Fibroblast of gingiva (primary cell): ENCODE measurements at places on chromosomes 3 and 15.

- no peak for DNase-seq
Measured at GRCh38 chr3:50545781-50546180, 21.8 kb downstream of the C3orf18 start.

DNA sequence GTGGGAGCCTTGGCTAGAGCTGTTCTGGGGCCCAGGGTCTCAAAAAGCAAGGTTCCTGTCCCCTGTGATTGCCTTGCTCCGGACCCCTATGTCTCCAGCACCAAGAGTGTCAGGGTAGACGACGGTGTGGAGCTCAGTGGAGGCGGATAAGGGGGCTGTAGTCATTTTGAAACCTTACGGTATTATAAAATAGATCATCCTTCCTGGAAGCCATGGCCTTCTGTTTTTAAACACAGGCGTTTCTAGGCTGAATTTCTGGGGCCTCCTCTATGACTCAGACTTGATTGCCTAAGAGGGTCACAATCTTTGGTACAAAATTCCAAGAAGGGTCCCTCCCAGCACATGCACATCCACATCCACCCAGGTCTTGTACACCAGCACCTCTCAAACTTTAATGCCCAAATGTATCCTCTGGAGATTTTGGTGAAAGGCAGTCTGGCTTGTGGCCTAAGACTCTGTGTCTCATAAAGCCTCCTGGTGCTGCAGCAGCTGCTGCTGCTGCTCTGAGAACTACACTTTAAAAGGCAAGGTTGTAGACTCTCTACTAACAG lies 70.5 kb upstream of the XCR1 start:
- peak; percentile 85 for DNase-seq

GRCh38 chr3:25143356-25144025 lies 284.6 kb upstream of the RARB start:
- no peak for DNase-seq

DNA sequence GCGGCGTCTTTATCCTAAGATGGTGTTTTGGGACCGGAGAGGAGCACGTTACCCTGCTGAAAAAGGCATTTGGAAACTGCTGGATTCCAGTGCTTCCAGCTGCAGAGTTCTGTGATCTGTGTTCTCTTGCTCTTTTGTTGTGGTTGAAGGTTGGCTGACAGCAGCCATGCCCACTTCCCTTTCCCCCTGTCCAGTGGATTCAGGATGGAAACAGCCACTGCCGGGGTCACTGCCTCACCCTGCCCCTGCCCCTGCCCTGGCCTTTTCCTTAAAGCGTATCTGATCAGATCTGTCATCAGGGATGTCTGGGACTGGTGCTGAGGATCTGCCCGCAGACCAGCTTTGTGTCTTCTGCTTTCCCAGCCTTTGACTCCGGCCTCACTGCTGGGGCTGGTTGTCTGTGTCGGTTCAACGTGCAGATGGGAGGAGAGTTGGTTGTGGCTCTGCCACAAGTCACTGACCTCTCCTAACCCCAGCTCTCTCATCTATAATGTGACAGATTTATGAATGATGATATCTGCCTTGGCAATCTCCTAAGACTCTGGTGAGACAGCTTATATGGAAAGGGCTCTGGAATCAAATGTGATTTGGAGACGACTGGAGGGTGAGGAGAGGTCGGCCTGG lies 219.4 kb upstream of the BHLHE40 start:
- DNase-seq = no peak

- DNase-seq = peak; percentile 45
Measured at GRCh38 chr3:136042608-136043221, 77.2 kb downstream of the PPP2R3A start.

GRCh38 chr3:115632026-115632425 lies 8.7 kb downstream of the GAP43 start:
- DNase-seq = no peak

DNA sequence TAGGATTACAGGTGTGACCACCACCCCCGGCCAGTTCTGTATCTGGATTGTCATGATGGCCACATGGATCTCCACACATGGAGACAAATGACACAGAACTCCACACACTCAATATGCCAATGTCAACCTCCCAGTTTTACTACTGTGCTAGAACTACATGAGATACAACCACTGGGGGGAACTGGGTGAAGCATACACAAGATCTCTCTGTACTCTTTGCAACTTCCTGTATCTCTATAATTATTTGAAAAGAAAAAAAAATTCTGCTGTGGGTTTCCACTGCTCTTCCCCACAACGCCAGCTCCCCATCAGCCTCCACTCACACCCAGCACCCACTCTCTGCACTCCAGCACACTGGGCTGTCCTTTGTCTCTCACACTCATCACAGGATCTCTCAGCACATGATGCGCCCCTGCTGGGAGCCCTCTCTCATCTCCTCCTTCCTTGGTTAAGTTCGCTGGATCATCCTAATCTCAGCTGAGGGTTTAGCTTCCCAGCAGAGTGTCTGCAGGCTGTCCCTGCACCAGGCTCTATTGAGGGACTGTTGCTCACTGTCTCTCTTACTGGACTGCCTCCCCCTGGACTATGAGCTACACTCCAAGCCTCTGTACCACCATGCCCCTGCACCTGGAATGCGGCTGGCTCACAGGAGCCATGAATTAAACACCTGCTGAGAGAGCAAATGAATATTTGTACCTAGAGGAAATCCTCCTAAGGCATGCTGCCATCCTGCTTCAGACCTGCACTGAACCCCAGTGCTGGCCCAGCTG lies 10.7 kb upstream of the RAB43 start:
- DNase-seq = no peak

DNA sequence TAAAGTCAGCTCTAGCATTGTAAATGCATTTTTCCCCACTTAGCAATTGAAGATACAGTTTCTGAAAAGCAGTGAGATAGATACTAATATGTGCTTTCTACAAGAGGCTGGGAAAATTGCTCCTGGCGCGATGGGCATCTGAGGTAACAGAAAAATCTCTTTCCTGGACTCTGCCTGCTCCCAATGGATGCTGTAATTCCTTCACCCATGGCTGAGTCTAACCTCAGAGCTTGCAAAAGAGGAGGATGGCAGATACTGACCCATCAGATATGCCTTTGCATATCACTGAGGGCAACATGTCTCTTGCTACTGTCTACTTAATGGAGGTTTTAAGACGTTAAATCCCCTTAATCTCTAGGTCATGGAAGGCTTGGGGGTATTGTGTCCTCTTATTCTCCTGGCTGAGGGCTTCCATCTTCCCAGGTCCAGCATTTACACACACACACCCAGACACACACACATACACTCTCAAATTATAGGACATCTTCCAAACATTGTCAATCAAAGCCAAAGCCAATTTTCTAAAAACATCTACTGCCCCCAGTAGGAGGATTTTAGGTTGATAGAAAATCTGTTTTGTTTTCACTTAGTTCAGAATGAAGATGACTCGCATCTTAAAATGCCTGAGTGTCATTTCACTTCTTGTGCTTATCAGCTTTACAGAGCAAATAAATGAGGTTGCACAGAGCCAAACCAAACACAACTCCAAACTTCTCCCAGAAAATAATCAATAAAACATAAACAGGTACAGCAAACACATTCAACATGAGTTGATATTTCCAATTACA lies 2.4 kb downstream of the TRPM1 start:
- DNase-seq = no peak

GRCh38 chr3:15676259-15676658 lies 74.7 kb downstream of the BTD start:
- DNase-seq = no peak

DNA sequence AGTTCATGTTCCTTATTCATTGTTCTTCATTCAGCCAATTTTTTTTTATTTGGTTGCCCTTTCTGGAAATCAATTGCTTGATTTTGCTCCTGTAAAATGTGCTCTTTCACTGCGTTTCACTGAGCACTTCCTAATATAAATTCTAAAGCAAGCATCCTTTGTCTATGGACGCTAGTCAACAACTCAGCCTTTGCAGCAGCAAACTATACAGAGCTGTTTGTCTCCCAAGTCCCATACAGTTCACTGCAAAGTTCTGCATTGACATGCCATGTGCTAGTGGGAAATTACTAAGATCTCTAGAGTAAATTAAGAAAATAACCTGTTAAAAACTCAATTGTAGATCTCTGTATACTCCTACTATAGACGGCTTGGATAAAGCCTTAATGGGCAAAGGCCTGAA lies 130.1 kb upstream of the BHLHE40 start:
- no peak for DNase-seq

DNA sequence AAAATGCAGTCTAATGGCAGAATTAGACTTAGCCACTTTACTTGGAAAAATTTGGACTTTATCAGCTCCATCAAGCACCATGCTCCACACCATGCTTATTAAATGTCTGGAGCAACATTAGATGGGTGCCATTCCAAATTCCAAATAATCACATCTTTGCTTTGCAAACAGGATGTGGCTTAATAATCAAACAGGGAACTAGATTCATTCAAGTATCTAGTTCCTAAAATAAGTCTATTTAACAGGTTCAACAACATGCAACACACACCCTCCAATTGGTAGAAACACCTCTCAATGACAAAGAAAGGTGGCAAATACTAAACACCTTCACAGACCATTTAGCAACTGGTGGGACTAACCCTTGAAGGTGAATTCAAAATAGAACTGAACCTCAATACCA lies 3.5 kb downstream of the HEXA start:
- DNase-seq = no peak

GRCh38 chr3:138818185-138818860 lies 16.4 kb downstream of the PIK3CB start:
- DNase-seq = no peak

DNA sequence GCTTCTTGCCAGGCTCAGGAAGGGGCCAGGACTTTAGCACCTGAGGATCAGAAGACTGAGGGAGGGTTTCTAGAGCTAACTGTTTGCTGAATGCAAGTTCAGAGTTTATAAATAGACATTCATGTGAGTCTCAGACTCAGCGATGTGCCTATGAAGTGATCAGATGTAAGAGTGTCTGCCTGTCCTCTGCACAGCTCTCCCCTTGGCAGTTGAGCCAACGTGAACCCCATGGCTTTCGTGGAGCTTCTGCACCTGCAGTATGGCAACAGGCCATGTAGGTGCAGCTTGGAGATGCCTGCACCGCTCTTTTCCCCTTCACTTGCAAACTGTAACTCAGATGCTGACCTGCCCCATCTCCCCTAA lies 141.9 kb downstream of the CHDH start:
- DNase-seq = no peak

GRCh38 chr3:43095370-43095769 lies 10.5 kb downstream of the POMGNT2 start:
- DNase-seq = no peak

DNA sequence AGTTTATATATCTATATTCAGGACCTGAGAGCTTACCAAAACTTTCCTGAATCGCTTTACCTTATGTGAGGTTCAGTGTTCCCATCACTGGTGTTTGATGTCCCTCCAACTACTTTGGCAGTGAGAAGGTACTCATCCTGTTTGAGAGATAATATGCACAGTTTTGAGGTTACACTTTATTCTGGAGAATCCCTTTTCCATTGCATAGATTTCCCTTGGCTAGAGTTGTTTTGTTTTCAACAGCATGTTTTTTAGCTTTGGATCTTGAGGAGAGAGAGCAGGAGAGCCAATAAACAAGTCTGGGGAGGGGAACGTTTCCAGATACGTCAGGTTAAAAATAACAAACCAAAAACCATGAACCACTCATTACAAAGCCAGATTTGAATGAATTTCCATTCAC lies 33.6 kb downstream of the CD200 start:
- no peak for DNase-seq

GRCh38 chr15:74345051-74345450 lies 22.4 kb downstream of the CYP11A1 start:
- DNase-seq = no peak

GRCh38 chr3:112900113-112900512 lies 53.4 kb upstream of the CD200R1L start:
- DNase-seq = no peak

DNA sequence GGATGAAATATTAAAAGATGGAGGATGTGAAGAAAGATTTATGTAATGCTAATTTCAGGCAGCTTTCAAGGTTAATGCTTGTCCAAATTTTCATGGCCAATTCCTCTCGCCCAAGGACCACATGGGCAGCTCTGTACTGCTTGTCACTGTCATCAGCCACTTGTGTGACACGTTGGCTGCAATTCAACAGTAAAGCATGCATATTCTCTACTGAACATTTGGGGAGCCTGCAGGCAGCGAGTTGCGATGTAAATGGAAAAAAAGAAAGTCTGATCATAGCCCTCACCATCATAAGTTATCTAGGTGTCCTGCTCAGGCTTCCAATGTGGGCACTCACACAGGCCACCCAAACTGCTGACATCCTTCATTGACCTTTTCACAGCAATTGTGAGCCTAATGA lies 1026.8 kb upstream of the NR2F2 start:
- DNase-seq = no peak

GRCh38 chr15:62506217-62506805 lies 341.2 kb upstream of the C2CD4B start:
- DNase-seq = peak; percentile 74

GRCh38 chr3:108125153-108125543 lies 34.3 kb upstream of the CD47 start:
- DNase-seq = no peak

- DNase-seq = no peak
Measured at GRCh38 chr3:46479021-46479420, 14.3 kb upstream of the LTF start.

- DNase-seq = no peak
Measured at GRCh38 chr3:18738393-18739098, 313.4 kb upstream of the SATB1 start.
